ENCODE measurements at places on chromosomes 5 and 9.

DNA sequence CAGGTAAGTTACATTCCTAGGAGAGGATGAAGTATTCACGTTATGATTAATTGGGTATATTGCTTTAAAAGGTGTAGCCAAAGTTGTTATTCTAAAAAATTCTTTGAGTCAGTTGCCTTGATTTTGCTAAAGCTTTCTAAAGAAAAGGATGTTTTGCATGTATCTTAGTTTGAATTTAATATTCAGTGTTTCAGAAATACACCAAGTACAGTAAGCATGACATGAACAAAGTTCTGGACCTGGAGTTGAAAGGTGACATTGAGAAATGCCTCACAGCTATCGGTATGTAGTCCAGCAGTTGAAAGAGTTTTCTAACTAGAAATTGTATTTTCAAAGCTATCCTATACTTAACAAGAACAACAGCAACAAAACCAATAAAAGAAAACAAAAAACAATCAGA, 14.2 kb downstream of the ANXA1 start:
- no peak for DNase-seq

GRCh38 chr5:171750311-171750788, 35.3 kb upstream of the SMIM23 start:
- no peak for DNase-seq

GRCh38 chr5:13567819-13568218, 376.7 kb downstream of the DNAH5 start:
- DNase-seq, result no peak

- DNase-seq, result no peak
Observed at GRCh38 chr5:115246361-115246991, 16.2 kb downstream of the PGGT1B start.

DNA sequence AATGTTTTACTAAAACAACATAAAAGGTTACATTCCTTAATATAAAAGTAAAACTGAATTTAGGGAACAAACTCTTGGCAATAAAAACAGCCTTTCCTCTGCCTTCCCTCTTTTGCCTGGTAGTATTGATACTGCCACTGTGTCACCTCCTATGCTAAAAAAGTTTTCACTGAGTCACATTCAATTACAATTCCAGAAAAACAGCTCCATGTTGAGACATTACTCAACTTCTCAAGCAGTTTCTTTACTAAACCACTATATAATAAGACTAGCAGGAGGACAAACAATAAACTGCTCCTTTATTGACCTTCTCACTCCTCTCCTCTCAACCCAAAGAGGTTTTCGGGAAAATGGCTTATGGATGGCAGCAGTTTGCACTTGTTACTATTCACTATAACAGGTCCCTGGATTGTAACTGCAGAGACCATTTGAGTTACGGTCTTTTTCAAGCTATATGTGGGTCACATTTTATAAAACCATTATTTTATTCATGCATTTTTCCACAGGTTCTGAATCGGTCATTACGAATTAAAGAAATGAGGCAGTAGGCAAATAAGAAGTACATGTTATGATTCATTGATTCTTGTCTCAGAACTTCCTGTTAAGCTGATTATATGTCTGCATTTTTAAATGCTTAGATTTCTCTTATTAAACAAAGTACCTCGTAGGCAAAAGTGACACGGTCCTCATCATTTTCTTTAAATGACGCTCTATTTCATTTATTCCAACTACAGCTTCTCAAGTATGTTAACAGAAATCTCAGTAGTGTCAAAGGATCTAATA, 2.1 kb downstream of the ZDHHC21 start:
- DNase-seq, result no peak

- no peak for DNase-seq
Observed at GRCh38 chr9:129860653-129861446, 25.6 kb downstream of the USP20 start.

GRCh38 chr5:140420665-140421361, 19.2 kb downstream of the ANKHD1 start:
- no peak for DNase-seq

- no peak for DNase-seq
Observed at GRCh38 chr5:26009742-26010141, 1028.6 kb downstream of the CDH9 start.

- DNase-seq, result no peak
Observed at GRCh38 chr5:154320224-154321089, 125.3 kb upstream of the SAP30L start.

DNA sequence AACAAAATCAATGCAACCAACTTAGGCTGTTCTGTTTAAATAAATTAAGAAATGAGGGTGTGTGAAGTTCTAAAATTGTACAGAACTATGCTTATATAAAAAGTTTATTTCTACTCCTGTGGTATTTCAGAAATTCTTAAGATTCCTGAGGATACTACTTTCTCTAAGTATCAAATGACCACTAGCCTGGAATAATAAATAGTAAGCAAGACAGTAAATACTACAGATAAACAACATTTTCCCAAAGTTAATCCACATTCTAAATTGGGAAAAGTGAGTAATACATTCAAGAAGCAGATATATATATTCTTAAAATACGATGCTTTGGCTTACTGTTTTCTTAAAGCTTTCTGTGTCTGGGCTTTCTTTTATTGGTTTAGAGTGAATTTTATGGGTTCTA, 29.5 kb downstream of the CCNH start:
- no peak for DNase-seq

- no peak for DNase-seq
Observed at GRCh38 chr9:89304020-89304833, 6.8 kb upstream of the CKS2 start.

GRCh38 chr5:159902444-159903121, 13.7 kb upstream of the ADRA1B start:
- DNase-seq, result no peak

All from CD4-positive, CD25-positive, alpha-beta regulatory T cell (primary cell).